ENCODE measurements at places on chromosomes 13 and 19.
A peak's percentile ranks its signal among the peaks of the same experiment; 100 is the strongest.

GRCh38 chr13:73778242-73778864 is 355.9 kb downstream of the KLF12 start:
- no peak for DNase-seq

GRCh38 chr13:30877335-30877734 is 28.7 kb upstream of the MEDAG start:
- no peak for DNase-seq

- DNase-seq = no peak
Observed at GRCh38 chr19:16612636-16613035, 15.4 kb downstream of the MED26 start.

DNA sequence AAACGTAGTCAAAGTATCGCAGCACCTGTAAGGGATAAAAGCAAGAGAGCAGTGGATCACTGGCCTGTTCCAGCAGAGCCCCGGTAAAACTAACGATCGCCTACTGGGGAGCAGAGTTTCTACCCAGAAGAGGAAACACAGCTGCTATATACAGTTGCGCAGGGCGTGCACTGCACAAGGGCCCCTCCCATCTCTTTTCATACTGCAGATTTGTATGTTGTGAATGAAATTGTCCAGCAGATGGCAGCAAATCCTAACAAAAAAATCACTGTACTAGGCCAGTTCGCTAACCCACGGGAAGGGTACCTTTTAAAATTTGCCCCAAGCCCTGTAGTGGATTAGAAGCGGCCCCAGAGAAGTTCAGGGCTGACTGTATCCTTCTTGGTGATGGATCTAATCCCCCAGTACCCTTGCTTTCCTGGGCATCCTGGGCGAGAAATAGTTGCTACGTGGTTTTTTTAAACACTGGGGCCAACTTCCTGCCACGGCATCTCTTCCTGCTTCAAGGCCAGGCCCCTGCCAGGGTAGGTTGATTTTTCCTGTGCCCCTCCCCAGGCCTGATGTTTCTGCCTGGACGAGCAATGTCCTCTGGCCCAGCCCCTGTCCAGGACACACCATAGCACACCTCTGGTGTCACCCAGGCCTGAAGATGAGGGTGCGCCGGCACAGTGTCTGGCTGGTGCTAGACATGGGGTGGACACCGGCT is 127.0 kb downstream of the IER2 start:
- DNase-seq = no peak

DNA sequence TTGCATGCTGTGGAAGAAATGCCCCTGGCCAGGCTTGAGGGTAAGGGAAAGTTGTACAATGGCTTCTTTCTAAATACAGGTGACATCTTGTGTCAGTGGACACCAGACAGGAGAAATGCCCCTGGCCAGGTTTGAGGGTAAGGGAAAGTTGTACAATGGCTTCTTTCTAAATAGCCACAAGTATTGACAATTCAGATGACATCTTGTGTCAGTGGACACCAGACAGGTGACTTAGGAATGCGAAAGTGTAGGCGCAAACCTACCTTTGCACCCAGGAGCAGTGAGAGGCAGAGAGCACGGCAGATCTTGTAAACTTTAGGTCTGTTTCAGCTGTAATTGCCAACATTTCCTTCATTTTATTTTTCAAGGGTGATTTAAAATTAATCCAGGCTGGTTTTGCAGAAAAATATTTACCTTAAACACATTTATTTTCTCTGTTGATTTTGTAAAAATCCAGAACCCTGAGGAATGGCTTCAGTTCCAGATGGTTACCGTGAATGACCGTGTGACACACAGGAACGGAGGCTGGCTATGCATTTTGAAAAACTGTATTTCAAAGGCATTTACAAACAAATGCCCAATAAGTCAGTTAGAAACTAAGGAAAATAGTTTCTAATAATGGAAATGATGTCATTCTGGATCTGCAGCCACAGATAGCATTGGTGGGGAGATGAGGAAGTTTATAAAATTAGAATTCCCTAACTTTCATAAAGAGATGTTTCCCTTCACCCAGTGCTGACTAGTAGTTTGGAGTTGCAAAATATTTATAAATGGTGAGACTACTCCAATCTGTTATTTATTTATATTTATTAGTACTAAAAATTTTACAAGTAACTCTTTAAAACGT is 34.9 kb downstream of the TNFSF13B start:
- DNase-seq = no peak

DNA sequence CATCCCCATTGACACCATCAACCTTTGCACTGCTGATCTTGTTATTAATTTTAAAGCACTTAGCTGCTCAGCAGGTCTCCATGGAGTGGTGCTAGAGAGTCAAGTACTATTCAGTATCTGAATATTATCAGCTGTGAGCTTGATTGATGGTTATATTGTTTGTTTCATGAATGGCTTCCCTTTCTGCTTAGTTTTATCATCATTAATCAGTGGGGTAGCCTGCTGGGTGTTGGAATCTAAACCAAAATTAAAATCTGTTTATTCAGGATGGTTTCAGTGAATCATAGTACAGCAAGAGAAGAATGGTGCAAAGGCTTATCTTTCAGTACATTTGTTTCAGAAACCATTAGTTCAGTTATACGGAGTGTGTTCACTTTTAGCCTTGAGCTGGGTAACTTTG is 42.5 kb upstream of the SCEL start:
- no peak for DNase-seq

- no peak for DNase-seq
Observed at GRCh38 chr13:101398920-101399319, 17.4 kb downstream of the NALCN start.

- DNase-seq = no peak
Observed at GRCh38 chr13:111387945-111388600, 67.6 kb downstream of the TEX29 start.

DNA sequence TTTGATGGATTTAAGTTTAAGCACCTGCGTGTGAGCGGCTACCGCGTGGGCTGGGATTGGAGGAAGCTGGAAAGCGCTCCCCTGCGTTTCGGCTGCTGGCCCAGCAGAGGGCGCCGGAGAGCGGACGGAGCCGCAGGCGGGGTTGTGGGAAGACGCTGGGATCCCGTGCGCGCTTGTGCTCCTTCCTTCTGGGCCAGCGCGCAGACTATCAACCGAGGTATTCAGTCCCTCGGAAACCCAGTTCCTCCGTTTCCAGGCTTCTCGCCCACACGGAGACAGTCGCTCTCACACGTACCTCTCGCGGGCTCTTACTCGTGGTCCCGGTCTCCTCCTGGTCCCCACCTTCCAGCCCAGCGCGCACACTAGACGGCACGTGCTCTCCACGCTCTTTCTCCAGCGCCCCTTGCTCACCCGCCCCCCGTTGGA is 28.8 kb downstream of the EPN1 start:
- peak; percentile 8 for DNase-seq

- peak; percentile 63 for DNase-seq
Observed at GRCh38 chr19:1942078-1942933, 1.3 kb downstream of the CSNK1G2 start.

GRCh38 chr13:42762917-42763316 is 18.5 kb upstream of the FAM216B start:
- no peak for DNase-seq

- no peak for DNase-seq
Observed at GRCh38 chr19:10467104-10467706, 36.0 kb downstream of the KEAP1 start.

DNA sequence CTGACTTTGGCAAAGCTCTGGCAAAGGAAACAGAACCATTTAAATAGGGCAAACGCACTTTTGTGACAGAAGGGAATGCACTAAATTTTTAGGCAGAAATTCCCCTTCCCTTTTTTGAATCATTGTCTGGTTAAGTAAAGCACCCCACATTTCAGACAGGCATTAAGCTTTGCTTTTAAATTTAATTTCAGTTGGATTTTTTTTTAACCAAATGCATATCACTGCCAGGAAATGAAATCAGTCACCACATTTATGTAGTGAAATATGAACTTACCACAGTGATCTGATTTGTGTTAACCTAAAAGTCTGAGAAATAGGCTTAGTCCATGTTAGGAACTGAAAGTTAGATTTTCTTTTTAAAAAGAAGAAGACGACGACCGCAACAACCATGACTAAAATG is 10.8 kb downstream of the GPR183 start:
- no peak for DNase-seq

- no peak for DNase-seq
Observed at GRCh38 chr13:84380866-84381265, 498.6 kb upstream of the SLITRK1 start.

DNA sequence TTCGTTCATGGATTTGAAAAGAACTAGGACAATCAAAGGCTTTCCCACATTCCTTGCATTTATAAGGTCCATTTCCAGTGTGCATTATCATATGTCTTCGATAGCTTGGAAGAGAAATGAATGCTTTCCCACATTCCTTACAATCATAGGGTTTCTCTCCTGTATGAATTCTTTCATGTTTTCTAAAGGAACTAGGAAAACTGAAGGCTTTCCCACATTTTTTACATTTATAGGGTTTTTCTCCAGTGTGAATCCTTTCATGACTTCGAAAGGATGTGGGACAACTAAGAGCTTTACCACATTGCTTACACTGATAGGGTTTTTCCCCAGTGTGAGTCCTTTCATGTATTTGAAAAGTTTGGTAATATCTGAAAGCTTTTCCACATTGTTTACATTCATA is 19.8 kb downstream of the ZNF709 start:
- DNase-seq = no peak

DNA sequence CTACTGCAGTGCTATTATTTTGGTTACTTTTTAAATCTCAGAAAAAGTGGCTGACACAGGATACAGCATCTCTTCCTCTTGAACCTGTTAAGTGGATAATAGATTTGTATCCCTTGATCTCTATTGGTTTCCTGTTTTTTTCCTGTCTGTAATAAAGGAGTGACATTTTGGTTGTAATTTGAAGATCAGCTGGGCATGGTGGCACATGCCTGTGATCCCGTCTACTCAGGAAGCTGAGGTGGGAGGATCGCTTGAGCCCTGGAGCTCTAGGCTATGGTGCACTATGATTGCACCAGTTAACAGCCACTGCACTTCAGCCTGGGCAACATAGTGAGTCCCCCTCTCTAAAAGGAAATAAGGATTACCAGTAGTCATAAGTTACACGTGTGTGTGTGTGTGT is 46.8 kb downstream of the METTL21C start:
- no peak for DNase-seq

GRCh38 chr13:108276060-108276459 is 6.5 kb downstream of the TNFSF13B start:
- DNase-seq = no peak

GRCh38 chr13:20404488-20405222 is 121.0 kb downstream of the CRYL1 start:
- no peak for DNase-seq

DNA sequence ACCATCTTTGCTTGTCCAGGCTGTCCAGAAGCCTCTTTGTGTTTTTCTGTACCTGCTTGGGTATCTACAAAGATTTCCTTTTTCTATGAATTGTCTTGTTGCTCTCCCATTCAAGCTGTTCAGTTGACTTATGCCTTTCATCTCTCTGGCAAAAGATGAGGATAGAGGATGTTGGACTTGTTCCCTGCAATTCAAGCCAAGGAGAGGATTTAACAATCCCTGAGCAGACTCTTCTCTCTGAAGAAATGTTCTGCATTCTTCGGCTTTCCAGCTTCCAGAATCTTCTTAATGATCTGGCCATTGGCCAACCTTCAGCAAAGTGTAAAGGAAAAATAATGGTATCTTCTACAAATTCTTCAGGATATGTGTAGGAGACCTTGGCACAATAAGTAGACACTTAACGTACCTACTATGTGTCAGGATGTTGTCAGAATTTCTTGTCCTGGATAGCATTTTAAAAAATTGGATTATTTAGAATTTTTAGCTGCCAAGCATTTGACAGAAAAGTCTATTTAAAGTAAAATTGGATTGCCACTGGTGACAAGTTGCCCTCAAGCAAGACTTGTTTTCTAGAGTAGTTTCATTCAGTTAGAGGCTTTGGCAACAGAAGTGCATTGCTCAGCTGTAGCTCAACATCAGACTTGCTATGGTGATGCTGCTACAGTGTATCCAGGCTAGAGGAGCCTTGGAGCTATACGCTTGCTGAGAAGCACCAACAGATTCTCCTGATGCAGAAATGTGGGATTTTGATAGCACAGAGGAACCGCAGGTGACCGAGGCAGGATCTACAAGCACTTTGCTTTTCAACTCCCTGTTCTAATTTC is 455.7 kb downstream of the SUCLA2 start:
- DNase-seq = no peak

GRCh38 chr13:57302604-57303003 is 135.6 kb downstream of the PRR20E start:
- no peak for DNase-seq

GRCh38 chr13:102580552-102581169 is 16.1 kb upstream of the TPP2 start:
- DNase-seq = no peak

- no peak for DNase-seq
Observed at GRCh38 chr13:47303626-47304025, 406.8 kb upstream of the HTR2A start.

- no peak for DNase-seq
Observed at GRCh38 chr13:73803997-73804396, 330.2 kb downstream of the KLF12 start.
